ENCODE measurements at places on chromosomes 7 and 10.

GRCh38 chr10:36725581-36726520 is 399.5 kb upstream of the ANKRD30A start:
- peak; percentile 49 for DNase-seq

DNA sequence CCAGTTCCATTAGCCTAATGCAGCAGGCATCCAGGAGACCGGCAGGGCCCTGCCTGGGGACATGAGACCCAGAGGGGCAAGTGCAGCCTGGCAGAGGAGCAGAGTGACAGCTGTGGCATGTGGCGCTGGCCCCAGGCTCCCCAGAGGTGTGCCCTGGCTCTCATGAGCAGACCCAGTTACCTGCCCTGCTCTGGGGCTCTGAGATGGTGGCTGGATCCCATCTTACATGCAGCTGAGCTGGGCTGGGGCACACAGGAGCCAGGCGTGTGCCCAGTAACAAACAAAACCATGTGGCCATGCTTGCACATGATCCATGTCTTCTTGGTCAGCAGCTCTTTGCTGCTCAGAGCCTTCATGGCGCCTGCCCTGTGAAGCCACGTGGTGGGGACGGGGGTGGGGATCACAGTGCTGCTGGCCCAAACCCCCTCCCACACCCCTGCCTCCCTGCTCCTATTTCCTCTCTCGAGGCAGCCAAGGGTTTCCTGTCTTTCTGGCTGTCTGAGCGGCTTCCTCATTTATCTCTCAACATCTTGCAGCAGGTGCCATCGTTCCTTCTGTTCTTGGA is 40.3 kb upstream of the GTF2I start:
- DNase-seq: peak; percentile 60

- no peak for DNase-seq
Measured at GRCh38 chr7:1865571-1866255, 195.6 kb downstream of the ELFN1 start.

DNA sequence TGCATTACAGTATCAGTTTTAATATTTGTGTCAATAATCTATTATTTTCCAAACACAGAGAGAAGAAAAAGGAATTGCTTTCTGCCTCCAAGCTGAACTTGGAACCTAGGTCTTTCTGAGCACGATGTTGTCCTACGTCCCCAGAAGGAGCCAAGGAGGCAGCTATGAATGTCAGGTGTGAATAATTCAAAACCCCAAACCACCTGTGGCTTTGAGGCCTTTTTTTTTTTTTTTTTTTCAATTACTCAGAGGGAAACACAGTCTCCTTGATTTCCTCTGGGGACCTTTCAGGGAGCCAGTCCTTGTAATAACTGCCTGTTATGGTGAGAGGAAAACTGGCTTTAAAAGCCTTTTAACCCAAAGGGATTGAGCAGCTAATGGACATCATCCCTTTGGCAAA is 8.3 kb downstream of the GPR85 start:
- DNase-seq: no peak

DNA sequence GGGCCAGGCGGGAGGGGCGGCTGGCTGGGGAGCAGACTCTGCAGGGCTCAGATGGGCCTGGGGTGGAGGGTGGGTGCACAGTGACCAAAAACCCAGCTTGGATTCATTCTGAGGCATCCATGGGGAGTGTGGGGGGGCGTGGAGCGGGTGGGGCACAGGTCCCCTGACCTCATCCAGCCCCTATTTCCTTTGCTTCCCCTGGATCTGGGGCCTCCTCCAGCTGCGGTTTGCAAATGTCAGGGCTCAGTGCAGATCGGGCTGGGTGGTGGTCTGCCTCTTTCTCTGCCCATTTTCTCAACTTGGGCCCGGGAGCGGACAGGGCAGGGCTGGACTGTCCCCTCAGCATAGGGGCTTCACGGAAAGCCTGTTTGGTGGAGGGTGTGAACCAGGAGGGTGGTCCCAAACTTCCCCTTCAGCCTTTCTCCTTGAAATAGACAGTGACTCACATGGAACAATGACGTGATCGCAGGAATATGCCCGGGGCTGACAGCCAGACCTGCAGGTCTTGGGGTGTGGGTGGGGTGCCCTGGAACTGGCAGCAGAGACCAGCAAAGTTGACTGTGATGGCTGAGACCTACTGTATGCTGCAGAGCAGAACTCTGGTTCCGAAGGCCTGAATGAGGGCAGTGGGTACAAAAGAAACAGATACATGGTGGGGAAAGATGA is 72.9 kb upstream of the PODXL start:
- no peak for DNase-seq

DNA sequence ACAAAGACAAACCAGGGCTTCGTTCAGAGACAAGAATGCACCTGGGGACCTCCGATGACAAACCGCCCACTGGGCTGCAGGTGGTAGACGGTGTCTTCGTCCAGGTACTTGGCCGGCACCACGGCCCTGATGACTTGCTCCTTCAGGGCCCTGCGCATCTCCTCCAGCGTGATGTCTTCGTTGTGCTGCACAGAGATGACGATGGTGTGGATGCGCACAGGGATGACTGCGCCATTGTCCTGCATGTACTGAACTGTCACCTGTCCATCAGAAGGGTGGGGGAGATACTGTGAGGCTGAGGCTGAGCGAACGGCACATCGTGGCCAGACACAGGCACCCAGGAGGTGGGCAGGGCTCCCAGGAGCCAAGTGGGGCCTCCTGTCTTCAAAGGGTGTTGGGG is 13.1 kb downstream of the MAT1A start:
- DNase-seq: no peak

DNA sequence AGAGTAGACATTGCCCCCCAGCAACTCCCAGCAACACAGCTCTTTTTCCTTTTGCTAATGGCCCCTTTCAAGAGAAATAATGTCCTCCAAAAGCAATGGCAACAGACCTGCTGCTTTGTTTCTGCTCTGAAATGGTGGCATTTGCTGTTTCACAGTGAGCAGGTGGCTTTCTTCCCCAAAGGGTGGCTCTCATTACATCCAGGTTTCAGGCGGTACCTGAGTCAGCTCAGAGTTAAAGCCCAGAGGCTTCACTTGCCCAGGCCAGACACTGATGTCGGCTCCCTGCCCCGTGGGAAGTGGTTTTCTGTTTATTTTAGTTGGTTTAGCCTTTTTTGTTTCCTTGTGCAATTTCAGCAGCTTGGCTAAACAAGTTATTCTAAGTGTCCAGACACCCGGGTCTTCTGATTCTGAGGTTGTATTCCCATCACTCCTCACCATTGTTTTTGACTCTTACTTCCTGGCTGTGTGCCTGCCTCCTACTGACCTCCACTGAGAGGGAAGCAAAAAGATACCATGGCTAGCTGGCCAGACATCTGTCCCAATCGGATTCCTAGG is 7.8 kb upstream of the ATOH7 start:
- no peak for DNase-seq

GRCh38 chr10:72104472-72105097 is 16.2 kb upstream of the SPOCK2 start:
- no peak for DNase-seq

- no peak for DNase-seq
Measured at GRCh38 chr7:122316467-122317388, 12.2 kb upstream of the FEZF1 start.

GRCh38 chr7:27933671-27934565 is 194.0 kb downstream of the TAX1BP1 start:
- DNase-seq: no peak

GRCh38 chr7:45482451-45482850 is 91.7 kb upstream of the ADCY1 start:
- no peak for DNase-seq

DNA sequence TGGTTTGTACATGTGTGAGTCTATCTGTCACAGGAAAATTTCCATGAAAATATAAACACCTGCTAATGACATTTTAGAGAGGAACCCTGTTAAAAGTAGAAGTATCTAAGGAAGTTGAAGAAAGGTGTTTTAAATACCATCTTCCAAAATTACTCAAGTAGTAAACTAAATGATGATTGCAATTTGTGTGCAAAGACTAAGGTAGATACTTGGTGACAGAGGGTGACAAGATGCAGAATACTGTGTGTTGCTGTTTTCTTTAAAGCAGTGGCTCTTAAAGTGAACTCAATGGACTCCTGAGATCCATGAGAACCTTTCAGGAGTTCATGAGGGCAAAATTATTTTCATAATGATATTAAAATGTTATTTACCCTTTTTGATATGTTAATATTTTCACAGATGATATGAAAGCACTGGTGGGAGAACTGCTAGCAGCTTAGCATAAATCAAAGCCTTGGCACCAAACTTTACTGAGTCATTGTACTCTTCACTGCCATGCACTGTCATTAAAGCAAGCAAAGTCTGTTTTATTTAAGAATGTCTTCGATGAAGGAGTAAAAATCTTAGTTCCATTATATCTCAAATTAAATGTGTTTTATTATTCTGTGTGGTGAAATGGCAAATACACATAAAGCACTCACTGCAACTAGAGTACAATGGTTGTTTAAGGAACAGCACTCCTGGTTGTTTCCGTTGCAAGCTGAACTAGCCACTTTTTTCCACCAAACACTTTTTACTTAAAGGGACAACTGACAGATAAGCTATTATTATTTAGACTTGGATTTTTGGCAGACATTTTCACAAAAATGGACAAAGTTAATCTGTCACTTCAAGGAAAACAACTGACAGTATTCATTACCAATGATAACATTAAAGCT is 133.7 kb downstream of the LRRN3 start:
- DNase-seq: no peak

DNA sequence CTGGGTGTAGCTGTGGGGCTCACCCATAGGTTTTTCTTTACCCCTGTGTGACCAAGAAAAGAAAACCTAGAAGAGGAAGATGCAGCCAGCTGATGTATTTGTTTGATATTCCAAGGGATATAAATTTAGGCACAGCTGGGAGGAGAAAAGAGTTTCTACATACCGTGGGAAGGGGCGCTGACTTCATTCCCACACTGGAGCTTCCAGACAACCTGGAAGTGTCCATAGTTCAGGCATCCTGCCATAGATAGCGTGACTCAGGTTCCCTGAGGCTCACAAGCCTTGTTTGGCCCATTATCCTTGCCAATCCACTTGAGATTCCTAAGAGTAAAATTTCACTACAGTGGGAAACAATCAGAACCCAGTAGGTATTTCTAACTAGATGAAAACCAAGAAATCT is 371.7 kb upstream of the NRP1 start:
- DNase-seq: peak; percentile 55

GRCh38 chr7:30148951-30149459 is 14.2 kb downstream of the MTURN start:
- no peak for DNase-seq

- no peak for DNase-seq
Measured at GRCh38 chr10:99827936-99828335, 45.5 kb downstream of the ABCC2 start.

GRCh38 chr10:132068431-132069121 is 2.8 kb downstream of the JAKMIP3 start:
- DNase-seq: no peak

- no peak for DNase-seq
Measured at GRCh38 chr10:4501306-4501705, 324.7 kb upstream of the AKR1E2 start.

- peak; percentile 82 for DNase-seq
Measured at GRCh38 chr7:54932818-54933543, 85.8 kb upstream of the EGFR start.

DNA sequence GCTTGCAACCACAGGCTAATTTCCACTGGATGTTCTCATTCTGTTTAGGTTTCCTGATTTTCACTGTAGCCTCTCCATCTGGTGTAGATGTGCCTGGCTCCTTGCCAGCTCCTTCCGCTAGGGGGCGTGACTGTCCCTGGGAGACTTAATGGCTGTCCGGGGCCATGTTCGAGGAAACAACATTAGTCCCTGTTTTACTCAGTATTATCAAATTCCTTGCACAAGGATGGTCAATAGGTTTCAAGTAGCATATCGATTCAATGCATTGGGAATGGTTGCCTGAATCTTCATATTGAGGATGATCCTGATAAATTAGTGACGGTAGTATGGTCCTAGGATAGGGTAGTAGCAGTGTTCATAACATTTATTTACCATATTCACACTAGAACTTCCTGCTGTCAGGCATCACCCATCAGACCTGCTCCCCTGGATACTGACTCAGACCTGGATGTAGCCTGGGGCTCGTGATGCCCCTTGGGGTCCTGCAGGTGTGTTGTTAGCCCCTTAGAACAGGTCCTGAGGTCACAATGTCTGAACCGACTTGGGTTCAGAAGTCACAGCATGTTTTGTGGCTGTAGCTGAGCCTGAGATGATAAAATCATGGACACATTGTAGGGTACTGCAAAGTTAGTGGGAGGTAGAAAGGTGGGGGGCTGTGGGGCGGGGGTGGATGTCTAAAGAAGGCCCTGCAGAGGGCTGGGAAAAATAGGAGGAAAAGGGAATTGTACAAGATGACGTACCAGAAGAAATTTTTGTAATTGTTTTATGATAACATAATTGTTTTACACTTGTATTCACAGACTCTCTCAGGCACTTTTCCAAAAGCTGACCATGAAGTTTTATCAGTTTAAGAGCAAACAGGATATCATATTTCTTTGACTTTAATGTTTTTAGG is 8.9 kb upstream of the EXOC6 start:
- peak; percentile 77 for DNase-seq

DNA sequence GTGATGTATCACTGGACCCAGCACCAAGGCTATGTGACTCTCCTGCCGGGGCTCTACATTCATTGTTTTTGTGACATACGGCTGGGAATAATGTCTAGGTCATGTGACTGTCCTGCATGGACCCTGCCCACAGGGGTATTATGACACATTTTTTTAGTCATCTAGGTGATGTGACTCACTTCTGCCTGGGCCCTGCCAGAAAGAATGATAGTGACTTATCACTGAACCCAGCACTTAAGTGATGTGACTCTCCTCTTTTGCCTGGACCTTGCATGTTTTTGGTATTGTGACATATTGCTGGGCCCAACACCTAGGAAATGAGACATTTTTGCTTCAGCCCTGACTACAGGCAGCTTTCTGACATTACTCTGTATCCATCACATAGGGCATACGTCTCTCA is 51.1 kb upstream of the ZNF107 start:
- DNase-seq: no peak

DNA sequence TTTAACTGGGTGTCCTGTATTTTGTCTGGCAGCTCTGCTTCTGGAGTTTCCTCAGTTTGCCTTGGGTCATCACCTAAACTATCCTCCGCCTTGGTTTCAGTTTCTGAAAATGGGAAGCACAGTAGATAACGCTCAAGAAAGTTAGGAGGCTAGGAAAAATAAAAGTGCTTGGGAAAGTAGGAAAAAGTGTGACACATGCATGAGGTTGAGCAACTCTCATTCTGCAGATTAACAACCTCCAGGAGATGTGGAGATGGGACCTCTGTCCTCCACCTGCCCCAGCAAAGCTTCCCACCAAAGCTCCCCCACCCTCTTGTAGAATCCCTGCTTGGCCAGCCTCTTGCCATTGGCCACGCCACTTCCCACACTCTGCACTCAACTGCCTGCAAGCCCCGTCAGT is 13.1 kb upstream of the ZCCHC24 start:
- DNase-seq: no peak

DNA sequence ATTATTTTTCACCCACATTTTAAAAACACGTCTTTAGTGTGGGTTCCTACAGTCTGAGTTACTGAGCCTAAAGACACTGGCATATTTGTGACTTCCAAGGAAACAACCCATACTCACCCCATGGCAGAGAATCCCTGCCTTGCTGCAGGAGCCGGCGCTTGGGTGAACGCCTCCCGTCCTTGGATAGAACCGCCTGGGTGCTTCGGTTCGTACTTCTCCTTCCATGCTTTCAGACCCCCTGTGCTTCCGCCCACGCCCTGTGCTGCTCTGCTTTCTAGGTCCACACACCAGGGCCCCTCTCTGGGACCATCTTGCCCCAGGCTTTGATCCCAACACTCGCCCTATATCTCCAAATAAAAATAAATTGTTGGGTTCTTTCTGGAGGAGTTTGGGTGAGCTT is 125.8 kb downstream of the PTPRN2 start:
- DNase-seq: no peak

Measured in psoas muscle (tissue), 8 donors.